ENCODE measurements at places on chromosomes 1 and 21.

- no peak for DNase-seq
Observed at GRCh38 chr1:109295712-109296415, 10.9 kb downstream of the MYBPHL start.

DNA sequence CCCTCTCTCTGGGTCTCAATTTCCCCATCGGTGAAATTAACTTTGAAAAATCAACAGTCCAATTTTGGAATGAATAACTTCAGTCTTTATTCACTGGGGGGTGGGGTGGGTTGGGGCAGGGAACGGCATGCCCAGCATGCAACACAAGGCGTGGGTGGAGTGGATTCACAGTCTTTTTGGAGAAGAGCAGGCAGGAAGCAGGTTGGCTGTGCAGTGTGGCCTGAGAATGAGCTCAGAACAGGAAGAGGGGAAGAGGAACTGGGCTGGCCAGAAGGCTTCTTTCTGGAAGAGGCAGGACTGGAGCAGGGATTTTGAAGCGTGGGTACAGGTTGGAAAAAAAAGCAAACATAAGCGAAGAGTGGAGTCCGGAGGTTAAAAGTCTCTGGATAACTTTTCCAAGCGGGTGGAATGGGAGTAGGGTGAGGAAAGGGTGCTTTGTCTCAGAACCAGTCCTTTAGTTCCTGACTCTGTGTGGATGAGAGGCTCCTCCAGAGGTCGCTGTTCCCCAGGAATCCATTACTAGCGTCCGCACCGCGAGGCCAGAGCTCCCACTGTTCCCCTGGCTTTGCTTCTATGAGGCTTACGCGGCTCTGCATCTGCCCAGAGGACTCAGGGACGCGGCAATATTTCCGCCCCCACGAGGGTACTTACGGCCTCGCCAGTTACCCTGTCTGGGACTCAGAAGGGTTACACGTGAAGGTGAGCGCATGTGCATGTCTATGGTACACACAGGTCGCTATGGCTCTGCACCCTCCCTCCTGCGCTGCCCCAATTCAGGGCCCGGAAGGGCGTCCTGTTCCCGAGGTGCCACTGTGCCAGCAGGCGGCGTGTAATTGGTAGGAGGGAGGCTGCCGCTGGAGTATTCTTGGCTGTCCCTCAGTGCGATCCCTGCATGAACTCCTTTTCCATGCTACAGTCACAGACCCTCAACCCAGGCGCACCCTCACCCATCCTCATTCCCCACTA lies 5.5 kb upstream of the FOXD2 start:
- DNase-seq, result peak; percentile 89

DNA sequence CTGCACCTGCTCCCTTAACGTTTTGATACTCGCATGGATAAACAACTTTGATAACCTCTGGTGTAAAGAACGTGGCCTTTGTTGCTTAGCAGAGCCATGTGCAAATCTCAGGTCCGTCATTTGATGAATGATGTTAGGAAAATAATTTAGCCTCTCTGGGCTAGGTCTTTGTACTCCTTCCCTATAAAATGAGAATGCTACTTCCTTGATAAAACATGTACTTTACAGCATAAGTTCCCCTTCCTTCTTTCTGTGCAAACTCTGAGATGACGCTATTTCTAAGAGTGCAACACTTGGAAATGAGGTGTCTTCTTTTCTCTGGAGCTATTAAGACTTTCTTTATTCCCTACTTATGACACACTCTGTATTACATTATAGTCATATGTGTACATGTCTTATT lies 243.4 kb downstream of the RGS7 start:
- DNase-seq, result no peak

DNA sequence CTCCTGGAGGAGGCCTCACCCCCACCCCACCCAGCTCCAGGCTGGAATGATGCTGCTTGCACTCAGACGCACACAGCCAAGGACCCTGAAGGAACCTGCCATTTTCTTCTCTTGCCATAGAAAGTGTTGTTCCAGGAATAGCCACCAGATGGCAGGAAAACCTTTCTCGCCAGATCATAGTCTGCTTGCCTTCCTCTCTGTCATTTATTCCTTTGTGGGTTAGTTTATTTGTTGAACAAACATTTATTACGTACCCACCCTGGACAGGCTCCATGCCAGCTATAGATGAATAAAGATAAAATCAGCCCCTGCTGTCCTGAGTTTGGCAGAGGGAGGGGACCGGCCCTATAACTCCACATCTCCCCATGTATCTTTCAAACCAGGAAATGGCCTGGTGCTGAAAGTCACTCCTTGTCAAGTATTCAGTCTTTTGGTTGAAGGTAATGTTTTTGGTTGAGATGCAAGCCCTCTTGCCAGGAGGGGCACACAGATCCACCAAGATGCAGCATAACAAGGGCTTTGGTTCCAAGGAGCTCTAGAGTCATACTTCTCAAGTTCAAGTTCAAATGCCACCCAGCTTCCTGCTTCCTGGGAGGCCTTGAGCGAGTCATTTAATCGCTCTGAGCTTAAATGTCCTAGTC lies 7.0 kb upstream of the KCNC4 start:
- peak; percentile 64 for DNase-seq

GRCh38 chr1:108817811-108818210 lies 39.1 kb downstream of the AKNAD1 start:
- DNase-seq, result no peak

- DNase-seq, result no peak
Observed at GRCh38 chr1:168199056-168199455, 20.3 kb downstream of the TIPRL start.

DNA sequence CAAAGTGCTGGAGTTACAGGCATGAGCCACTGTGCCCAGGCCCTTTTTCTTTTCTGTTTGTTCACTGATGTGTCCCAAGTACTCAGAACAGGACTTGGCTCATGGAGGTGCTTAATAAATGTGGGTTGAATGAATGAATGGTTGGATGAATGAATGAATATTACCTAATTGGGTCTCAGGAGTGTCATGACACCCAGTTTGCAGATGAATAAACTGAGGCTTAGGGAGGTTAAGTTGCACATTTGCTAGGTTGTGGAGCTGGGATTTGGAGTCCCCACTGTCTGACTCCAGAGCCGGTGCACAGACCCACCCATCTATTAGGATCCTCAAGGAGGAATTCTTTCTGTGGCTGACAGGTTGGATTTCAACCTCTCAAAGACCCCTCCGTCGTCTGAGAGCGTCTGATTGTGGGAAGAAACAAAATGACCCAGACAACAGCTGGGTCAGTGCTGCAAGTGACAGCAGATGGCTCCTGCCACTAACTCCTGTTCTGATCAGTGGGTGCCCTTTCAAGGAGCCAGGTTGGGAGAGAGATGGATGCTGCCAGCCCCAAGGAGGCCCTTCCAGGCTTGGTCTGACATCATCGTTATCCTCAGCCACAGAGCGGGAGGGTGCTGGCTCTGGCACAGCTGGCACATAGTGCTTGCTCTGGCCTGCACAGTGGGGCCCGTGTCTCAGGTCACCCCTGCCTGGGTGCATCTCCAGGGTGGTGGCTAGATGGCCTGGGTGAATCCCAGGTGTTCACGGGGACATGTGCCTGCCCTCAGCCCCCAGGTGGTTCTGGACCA lies 24.2 kb downstream of the ARHGEF10L start:
- no peak for DNase-seq

- no peak for DNase-seq
Observed at GRCh38 chr1:89312572-89312971, 39.9 kb upstream of the GBP5 start.

GRCh38 chr1:107419003-107419402 lies 278.2 kb downstream of the NTNG1 start:
- DNase-seq, result no peak

GRCh38 chr1:201999625-202000238 lies 10.7 kb upstream of the ELF3 start:
- DNase-seq, result peak; percentile 76

DNA sequence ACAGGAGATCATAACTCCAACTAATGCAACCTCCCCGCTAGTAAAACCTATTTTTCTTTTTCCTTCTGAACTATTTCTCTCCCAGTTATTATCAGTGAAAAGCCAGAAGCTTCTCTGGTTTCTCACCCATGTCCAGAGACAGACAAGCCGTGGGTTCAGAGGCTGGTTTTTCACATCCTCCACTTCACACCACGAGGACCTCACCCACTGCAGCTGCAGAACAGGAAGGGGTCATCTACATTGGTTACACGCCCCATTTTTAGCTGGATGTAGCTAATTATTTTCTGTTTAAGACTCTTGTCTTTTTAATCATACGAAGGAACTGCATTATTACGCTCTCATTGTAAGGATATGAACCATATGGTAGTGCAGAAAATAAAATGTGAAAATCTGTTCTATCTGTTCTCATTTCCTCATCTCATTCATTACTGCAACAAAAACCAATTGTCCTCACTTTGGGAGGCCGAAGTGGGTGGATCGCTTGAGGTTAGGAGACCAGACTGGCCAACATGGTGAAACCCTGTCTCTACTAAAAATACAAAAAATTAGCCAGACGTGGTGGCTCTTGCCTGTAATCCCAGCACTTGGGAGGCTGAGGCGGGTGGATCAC lies 39.1 kb upstream of the CLDN14 start:
- no peak for DNase-seq

GRCh38 chr1:116460261-116460660 lies 87.2 kb downstream of the ATP1A1 start:
- no peak for DNase-seq

DNA sequence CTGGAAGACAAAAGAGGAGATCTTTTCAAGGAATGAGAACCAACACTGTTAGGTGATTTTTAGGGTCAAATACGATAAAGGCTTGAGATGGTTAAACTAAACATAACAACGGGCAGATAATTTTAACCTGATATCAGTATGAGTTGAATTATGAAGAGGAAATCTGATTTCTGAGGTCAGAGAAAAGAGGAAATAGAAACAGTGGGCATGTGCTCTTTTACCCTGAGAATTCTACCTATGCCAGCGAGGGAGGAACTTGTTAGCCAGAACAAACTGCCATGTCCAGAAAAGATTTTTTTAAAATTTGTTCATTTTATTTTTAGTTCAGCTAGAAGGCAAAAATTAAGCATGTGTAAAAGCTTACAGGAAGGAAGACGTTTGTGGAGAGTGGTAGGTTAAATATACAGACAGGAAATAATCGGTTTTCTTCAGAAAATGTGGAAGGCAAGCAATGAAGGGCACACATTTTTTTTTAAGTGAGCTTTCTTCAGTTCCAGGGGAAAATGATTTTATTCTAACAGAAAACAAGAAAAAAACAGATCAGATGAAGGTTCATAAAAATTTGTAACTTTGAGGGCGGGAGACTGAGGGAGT lies 1745.3 kb downstream of the MRPL39 start:
- DNase-seq, result no peak

DNA sequence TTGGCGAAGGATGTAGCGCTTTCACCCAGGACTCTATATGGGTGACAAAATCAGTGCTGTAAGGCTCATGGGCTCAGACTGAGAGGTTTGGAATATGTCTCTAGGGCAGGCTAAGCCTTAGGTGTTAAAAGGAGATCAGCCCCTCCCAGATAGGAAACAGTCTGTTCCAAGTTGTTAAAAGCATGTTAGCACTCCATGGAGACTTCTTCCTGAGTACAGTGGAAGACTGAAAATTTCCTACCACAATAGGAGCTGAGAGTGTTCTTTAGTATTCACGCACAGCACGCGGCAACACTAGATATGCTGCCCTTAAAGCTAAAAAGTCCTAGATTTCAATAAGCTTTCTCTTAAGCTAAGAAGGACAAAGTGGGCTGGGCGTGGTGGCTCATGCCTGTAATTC lies 122.1 kb downstream of the TRABD2B start:
- no peak for DNase-seq

DNA sequence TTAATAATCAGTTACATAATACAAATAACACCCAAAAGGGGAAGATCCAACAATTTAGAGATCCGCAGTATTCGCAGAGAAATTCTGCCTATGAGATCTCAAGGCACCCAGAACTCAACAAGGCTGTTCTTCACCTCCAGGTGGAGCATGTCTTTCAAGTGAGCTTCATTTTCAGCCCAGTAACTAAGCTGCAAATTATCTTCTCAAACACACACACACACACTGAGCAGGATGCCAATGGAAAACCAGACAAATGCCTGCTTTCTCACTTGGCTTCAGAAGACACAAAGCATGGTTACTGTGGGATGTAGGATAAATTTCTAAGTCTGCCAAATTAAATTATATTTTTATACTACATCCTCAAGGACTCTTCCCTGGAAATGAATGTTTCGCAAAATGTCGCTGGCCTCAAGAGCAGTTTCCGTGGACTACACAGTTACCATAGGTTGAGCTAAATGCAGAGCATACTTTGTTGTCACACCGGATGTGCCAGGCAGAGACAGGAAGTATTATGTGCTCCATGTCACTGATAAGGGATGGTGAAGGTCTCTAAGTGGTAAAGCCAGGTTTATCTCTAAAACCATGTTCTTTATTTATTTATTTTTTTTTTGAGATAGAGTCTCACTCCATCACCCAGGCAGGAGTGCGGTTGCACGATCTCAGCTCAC lies 30.3 kb downstream of the UBR4 start:
- DNase-seq, result peak; percentile 13

- no peak for DNase-seq
Observed at GRCh38 chr1:98373056-98373455, 288.5 kb upstream of the SNX7 start.

- DNase-seq, result peak; percentile 12
Observed at GRCh38 chr1:176466514-176466913, 3.5 kb downstream of the PAPPA2 start.

GRCh38 chr21:43817157-43818086 lies 28.0 kb downstream of the RRP1 start:
- no peak for DNase-seq

DNA sequence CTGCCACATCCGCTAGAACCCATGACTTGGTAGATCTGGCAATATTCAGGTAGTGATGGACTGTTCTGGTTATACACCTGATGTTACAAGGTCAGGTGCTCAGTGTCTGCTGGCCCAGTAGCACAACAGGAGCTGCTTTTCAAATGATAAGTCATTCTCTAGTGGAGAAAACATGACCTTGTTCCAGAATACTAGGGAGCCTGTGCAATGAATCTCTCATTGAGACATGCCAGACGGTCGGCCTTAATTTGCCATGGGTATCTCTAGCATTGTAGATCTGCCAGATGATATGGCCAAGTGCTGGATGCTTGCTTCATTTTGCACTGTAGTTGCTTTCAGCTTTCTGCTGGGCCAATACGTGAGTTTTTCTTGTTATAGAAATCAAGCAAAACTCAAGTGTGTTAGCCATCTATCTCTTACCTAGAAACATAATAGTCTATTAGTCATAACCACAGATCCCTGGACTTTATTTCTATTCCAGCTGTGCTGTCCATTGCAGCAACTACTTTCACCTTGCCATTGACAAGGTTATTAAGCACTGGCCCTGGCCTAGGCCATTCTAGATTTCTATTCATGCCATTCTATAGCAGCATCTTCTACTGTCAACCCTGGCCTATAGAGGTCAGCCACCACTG lies 13.9 kb upstream of the CENPF start:
- DNase-seq, result no peak

Measured in HuH-7 (cell line).